ENCODE measurements at places on chromosomes 5 and 9. TPM values are rescaled to one million over a fixed set of nuclear protein-coding genes. Genes with fewer than 3 reads are reported as not detected.

Gene SLC36A3
- not detected for total RNA-seq

Gene NIPAL4
- 0.44 TPM for total RNA-seq

Gene ADAMTS13
- total RNA-seq, result 3.6 TPM

Gene BICD2
- 51.4 TPM for total RNA-seq

Gene TMEM245
- 34.5 TPM for total RNA-seq

Gene FBN2
- total RNA-seq, result 41.2 TPM

Gene DPYSL3
- total RNA-seq, result 67.0 TPM

Gene ASPN
- total RNA-seq, result not detected

Gene CAPSL
- not detected for total RNA-seq

Gene OR1L4
- not detected for total RNA-seq

Gene KIF4B
- 0.23 TPM for total RNA-seq

Gene PCDHB16
- 1.1 TPM for total RNA-seq

Gene CEMIP2
- total RNA-seq, result 114 TPM

Gene CER1
- total RNA-seq, result not detected

All from glomerular endothelial cell (primary cell).